ENCODE measurements at places on chromosomes 6 and 20.

- DNase-seq = no peak
Observed at GRCh38 chr20:17611290-17611539, 41.3 kb downstream of the DSTN start.

- DNase-seq = no peak
Observed at GRCh38 chr6:150196942-150197745, 54.3 kb downstream of the PPP1R14C start.

DNA sequence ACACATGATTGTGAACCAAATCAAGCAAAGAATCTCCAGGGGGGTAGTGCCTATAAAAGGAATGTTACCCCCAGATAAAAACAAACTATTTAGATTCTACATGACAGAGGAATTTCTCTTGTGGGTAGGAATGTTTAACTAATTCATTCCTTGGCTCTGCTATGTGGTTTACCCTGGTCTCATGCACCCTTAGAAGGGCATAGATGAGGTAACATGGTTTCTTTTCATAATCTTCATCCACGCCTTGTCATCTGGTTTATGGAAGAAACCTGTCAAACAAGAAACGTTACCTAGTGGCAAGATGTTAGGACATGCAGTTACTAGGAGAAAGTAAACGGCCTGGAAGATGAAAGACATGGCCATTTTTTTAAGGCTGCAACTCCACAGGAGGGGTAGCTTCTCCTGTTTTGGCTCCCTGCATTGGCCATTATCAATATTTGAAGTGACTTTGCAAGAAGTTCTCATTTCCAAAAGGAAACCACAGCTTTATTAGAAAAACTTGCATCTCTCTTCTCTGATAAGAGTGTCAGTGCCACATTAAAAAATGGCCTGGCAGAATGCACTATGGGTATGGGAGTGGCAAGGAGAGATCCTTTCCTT lies 45.5 kb downstream of the STX11 start:
- no peak for DNase-seq

GRCh38 chr6:115474443-115475041 lies 586.1 kb downstream of the FRK start:
- DNase-seq = no peak

DNA sequence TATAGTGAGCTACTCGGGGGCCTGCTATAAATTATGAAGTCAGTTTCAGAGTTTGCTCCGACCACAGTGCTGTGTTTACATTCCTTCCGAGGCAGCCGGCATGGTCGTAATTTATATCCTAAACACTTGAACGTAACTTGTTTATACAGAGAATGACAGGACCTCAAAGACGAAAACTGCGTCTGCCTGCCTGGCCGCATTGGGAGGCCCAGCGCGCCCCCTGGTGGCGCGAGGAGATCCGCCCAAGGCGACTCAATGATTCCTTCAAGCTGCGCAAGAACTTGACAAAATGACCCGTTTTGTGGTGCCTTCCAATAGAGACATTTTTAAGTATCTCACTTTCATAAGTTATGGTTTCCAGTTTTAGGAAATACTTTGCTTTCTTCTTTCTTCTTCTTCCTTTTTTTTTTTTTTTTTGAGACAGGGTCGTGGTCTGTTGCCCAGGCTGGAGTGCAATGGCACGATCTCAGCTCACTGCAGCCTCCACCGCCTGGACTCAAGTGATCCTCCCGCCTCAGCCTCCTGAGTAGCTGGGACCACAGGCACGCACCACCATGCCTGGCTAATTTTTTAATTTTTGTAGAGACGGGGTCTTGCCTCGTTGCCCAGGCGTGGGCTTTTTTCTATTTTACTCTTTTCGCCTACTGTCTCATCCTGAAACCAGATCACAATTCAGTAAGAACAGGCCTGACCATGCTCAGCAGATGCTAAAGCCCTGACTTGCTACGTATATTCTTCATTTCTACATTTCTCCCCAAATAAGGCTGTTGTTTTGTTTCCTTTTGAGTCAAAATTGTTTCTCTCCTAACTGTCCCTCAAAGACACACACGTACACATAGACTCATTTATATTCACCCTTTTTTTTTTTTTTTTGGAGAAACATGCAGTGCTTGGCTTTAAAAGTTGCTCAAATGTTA lies 7.8 kb downstream of the FOXF2 start:
- no peak for DNase-seq

DNA sequence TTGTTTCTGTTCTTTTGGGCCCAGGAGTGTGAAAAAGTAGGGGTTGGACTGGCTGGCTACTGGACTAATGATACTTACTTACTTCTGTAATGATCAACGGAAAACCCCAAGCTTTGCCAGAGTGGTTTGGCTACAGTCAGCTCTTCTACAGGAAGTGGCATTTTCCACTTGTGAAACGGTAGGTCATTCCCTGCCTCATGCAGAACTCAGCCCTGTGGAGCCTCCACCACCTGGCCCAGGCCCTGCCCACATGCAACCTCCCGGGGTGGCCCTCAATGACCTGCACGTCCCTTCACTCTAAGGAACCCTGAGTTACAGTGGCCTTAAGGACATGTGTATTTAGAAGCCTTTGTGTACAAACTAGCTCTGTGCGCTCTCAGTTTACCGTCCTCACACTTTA lies 140.4 kb downstream of the DTNBP1 start:
- no peak for DNase-seq

DNA sequence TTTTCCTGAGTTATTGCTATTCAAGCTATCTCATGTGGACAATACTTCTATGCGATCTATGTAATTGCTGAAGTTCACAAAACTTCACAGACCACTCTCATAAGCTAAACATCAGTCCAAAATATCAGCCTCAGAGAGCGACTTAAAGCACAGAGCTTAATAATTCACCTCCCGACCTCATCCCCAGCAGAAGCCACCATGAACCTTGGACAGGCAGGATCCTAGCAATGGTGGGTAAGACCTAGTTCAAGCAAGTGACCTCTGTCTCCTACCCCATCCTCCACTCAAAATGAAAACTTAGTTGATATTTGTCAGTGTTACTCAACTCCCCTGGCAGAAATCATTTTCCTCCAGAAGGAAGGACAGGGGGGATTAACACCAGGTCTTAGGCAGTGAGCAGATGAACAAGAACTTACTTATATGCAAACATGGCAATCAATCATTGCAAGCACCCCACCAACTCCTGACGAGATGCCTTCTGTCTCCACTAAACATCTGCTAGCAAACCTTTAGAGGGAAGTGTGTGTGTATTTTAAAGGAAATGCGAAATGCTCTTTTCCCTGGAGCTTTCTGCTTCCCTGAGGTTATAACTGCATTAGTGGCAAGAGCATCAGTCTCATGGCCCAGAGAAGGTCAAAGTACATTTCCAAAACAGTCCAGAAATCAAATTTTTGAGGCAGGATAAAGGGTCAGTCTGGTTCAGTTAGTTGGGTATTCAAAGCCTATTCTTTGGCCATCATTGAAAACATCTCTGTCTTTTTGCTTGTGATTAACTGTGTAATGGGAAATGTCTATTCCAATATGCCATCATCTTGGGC lies 90.0 kb downstream of the SLC22A23 start:
- no peak for DNase-seq

DNA sequence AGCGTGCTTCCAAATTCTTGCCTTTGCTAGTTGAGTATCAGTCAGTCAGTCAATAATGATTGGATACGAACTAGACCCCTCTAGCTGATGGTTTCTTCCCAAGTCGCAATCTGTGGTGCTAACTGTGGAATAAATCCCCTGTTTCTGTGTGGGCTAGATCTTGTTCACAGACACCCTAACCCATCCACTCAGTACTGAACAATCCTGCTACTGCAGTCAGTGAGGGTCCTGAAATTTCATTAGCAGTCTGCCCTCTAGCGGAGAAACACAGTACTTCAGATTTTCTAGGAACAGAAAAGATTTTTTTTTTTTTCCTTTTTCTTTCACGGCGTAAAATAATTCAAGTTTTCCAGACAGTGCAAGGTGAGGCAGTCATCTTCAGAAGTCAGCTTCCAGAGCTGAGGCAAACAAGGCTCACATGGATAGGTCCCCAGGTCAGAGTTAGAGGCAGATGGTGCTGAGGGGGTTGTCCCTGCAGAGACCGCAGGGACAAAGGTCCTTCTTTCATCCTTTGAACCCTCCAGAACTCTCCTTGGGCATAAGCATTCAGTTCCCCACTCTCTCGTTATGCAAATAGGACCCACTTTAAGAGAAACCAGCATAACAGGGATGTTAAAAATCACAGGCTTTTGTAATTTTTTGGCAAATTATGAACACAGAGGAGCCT lies 119.6 kb downstream of the SCML4 start:
- no peak for DNase-seq

- no peak for DNase-seq
Observed at GRCh38 chr6:33863723-33864440, 60.1 kb upstream of the MLN start.

- DNase-seq = no peak
Observed at GRCh38 chr6:116695401-116695800, 14.4 kb downstream of the KPNA5 start.

DNA sequence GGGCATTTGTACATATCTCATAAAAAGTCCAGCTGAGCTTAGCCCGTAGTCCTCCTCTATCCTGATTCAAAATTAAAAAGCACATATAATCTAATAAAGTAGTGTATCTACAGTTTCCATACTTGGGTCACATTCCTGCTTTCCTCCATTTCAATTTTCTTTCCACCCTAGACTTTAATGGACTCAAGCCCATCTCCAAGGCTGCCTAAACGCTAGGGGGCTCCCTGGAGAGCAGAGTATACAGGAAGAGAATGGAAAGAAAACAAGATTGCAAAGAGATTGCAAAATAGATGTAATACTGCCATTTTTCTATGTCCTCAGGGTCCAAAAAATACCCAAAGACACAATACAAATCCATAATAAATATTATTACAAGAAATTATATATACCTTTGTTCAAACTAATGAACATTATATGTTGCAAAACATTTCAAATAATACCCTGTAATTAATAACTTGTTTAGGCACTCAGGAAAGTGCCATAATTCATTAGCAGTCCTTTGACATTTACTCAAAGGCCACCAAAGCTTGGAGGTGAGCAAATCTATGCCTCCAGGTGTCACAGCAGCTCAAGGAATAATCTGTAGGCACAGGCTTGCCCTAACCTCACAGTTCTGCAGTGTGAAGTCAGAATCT lies 2.4 kb upstream of the MCM3 start:
- DNase-seq = no peak

GRCh38 chr6:100913400-100914276 lies 32.5 kb upstream of the ASCC3 start:
- no peak for DNase-seq

- no peak for DNase-seq
Observed at GRCh38 chr6:148225871-148226270, 116.8 kb upstream of the SASH1 start.

- DNase-seq = no peak
Observed at GRCh38 chr6:83804886-83805285, 48.3 kb upstream of the RIPPLY2 start.

GRCh38 chr6:132132924-132133639 lies 181.9 kb upstream of the CCN2 start:
- peak; percentile 20 for DNase-seq

DNA sequence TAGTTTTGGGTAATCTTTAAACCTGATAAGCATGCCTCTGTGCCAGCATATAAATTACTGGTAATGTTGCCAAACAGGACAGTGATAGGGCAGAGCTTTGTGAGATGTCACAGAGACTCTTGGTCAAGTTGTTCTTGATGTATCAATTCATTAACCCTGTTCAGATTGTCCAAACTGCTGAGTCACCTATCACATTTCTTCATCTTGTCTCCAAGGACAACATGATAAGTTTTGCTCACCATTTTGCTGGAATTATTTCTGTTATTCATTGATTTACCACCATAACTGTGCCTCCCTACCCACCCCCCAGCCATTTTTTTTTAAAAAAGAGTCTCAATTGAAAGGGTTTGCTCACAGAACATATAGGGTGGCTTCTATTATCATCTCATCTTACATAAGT lies 19.5 kb upstream of the GMNN start:
- DNase-seq = no peak

DNA sequence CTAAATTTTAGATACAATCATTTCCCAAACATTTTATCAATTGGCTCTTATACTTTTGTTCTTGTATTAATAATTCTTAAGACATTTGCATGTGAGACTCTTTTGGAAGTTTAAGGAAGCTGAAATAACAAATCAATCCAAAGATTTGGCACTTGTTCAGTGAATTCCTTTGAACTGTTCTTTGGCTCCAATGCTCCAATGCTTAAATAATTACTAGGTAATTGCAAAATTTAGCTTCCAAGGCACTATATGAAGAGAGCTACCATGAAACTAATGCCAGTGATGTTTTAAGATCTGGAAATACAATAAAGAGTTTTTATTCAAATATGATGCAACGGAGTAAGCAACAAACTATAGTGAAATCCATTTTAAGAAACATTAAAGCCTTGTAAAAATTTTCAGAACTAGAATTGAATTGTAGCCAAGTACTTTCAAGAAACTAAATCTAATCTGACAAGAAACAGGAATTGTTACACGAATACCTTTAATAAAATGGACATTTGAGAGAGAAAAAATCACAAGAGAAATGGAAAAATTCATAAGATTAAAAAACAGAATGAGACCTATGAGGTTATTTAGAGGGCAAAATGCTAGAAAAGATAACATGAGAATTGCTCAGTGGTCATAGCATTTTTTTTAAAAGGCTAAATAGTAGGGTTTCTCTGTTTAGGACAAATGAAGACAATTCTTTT lies 43.6 kb upstream of the SMLR1 start:
- no peak for DNase-seq

GRCh38 chr6:7636151-7636550 lies 46.2 kb downstream of the SNRNP48 start:
- DNase-seq = no peak

DNA sequence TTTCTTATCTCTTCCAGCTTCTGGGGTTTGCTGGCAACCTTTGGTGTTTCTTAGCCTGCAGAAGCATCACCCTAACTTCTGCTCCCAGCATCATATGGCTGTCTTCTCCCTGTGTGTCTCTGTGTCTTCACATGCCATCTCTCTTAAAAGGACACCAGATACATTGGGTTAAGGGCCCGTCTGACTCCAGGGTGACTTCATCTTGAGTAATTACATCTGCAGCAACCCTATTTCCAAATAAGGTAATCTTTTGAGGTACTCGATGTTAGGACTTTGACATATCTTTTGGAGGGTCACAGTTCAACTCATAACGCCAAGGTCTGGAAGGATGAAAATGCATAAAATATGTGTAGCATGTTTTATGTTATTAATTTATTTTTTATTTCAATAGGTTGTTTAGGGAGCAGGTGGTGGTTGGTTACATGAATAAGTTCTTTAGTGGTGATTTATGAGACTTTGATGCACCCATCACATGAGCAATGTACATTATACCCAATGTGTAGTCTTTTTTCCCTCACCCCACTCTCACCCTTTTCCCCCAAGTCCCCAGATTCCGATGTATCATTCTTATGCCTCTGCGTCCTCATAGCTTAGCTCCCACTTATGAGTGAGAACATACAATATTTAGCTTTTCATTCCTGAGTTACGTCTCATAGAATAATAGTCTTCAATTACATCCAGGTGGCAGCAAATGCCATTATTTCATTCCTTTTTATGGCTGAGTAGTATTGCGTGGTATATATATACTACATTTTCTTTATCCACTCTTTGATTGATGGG lies 131.1 kb downstream of the TBXT start:
- DNase-seq = no peak

All from C1 segment of cervical spinal cord (tissue), 14 donors.